Activated T-helper 9 cell treated with anti-CD3 and anti-CD28 coated beads, Interleukin-2, amount 50 U/mL, for 16 hours (primary cell): ENCODE measurements at places on chromosomes 4 and X.

- no peak for DNase-seq
These were observed 49.5 kb downstream of the PSAPL1 start for GRCh38 chr4:7384929-7385890.

DNA sequence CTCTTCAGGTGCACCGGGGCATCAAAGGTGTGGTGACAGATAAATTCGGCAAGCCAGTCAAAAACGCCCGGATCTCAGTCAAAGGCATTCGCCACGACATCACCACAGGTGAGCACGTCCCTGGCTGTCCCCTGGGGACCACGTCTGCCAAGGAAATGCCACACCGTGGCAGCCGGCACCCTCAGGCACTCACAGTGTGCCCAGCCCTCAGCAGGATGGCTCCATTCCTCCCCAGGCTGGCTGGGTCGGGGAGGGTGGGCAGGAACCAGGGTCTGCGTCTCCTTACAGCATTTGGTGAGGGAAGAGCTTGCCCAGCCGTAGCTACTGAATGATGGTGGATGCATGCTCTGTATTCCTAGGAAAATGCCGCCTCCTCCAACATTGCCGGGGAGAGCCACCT lies 25.9 kb downstream of the CPZ start:
- DNase-seq: no peak

DNA sequence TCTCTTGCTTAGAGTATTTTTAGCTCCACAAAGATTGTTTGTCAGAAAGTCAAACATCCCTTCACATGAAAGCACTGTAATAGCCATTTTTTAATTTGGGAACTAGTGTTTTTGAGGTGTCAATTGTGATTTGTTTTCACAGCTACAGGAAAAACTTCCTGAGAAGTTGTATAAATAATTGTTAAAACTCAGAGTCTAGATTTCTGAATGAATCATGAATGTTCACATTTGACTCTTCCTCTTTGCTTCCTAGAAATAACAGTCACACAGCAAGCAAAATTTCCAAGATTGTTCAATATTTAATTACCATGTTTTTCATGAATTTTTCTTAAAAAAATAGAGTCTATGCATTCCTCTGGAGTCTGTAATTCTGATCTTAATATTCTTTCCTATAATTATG lies 156.9 kb upstream of the SLC7A11 start:
- DNase-seq: no peak

DNA sequence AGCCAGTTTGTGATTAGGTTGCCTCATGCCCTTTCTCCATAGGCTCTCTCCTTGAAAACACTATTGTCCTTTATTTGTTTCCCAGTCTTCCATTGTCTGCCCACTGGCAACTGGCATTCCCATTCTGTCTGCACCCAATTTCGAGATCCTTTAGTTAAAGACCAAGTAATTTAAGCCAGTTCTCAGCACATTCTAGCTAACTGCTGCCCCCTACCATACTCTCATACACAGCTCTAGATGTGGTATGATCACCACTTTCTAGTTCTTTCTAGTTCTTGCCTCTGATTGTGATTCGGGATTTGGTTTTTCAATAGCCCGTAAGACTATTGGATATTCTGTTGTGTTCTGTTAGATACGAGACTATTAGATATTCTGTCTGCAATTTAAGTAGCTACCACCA lies 135.8 kb upstream of the TRPC5 start:
- no peak for DNase-seq

DNA sequence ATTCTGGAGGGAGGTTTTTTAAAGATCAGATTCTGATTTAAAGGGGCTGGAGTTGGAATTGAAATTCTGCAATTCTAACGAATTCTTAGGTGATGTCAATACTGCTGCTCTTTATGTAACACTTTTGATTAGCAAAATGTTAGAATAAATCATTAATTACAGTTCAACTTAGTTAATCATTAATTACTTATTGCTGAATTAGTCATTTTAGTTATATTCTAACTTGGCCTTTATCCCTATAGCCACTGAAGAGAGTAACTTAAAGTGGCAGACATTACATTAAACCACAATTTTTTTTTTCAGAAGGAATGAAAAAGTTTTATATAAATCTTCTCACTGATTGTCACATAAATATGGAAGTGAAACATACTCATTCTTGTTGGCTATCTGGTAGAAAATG lies 206.6 kb upstream of the ITM2A start:
- no peak for DNase-seq

GRCh38 chr4:36322921-36323354 lies 41.5 kb downstream of the DTHD1 start:
- peak; percentile 6 for DNase-seq

- DNase-seq: no peak
These were observed 83.6 kb downstream of the PARM1 start for GRCh38 chr4:75016472-75016871.

DNA sequence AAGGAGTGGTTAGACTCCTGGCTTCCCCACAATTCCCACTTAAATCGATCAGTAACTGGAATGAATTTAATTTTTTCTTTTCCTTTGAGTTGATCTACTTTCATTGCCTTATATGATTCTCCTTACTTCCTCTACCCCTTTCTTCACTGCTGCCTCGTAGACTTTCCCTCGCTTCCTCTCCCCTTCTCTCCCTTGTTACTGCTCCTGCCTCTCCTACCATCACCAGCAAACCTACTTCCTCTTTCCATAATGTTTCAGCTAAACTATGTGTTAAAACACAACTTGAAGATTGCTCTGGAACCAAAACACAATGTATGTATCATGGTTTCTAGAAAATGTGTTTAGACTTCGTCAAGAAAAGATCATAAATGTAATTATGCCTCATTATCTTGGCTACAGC lies 132.0 kb upstream of the TET2 start:
- DNase-seq: no peak

DNA sequence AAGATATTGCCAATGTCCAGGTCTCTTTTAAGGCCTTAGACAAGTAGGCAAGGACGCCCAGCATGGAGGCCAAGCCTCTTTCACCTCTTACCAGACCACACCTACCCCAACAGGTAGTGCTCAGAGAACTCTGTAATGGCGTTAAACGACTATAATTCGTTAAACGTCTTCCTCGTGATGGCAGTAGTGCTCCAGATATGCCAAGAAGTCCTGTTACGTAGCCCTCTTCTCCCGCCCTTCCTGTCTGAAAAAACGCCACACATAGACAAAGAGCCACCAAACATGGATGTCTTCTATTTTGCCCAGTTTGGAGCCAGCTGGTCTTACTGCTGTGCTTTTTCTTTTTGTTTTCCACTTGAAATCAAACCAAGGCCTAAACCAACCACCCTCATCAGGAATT lies 190.7 kb downstream of the OR13H1 start:
- peak; percentile 32 for DNase-seq

GRCh38 chr4:75729836-75730235 lies 5.5 kb downstream of the USO1 start:
- no peak for DNase-seq

DNA sequence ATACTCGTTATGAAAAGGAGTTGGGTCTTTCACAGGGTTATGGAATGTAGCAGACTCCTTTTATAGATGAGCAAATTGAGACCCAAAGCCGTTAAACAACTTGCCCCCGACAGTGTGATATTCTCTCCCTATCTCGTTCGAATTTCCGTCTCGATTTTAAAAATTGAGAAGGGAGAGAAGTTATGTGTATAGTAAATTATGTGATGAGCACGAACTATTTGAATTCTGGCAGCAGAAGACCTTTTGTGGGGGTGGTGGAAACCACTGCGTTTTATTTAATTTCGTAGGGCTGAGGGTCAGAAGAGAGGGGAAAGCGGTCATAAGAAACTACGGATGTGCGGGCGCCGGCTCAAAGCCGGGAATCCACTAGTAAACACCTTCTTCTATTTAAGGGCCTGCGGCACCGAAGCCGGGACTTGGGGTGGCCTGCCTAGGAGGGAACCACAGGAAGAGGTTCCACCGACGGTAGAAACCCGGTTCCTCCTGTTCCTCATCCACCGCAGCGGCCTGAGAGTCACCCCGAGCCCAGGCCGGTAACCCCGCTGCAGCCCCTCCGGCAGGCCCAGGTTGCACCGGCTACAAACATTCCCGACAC lies 1.5 kb upstream of the DDX3X start:
- no peak for DNase-seq

DNA sequence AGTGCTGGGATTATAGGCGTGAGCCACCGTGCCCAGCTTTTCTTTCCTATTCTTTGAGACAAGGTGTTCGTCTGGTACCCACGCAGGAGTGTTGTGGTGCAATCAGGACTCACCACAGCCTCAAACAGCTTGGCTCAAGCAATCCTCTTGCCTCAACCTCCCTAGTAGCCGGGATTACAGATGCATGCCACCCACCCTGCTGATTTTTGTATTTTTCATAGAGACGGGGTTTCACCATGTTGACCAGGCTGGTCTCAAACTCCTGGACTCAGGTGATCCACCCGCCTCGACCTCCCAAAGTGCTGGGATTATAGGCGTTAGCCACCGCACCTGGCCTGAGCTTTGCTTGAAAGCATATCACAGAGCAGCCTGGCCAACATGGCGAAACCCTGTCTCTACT lies 1.5 kb upstream of the CRLF2 start:
- no peak for DNase-seq

DNA sequence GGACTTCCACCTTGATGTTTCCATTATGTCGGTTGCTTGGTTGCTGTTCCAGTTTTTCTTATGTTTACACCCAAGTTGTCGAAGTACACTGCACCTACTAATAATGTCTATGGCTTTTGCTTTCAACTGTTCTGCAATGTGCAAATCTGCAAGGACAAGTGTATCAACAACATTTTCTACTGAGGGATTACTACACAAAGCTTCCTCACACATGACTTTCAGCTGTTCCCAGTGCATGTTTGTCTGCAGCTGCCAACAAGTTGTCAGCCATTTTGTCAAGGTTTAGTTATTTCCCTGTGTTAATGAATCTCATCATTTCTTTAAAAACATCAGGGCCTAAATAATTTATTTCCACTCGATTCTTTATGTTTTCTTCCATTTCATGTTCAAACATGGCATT lies 45.4 kb upstream of the UGT2A3 start:
- DNase-seq: no peak
